NCI-H2171 treated with DMSO at 0.1 percent for 48 hours (cell line): ENCODE measurements at places on chromosomes 4 and X.

DNA sequence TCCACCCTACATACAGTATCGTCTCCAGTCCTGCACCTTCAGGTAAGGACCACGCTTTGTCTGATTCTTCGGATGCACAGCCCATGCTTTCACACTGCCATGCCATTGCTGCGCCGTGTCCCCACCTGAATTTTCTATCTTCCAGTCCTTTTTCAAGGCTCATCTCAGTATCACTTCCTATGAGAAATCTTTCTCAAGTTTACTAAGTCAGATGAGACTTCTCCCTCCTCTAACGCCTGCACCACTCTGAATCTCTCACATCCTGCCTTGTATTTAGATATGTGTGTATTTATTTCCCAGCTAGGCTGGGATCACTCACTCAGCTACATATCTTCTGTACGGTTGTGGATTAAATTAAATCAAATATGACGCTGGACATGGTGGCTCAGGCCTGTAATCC lies 116.8 kb downstream of the SMIM20 start:
- DNase-seq: no peak

GRCh38 chrX:152865232-152865920 lies 32.5 kb upstream of the ZNF185 start:
- DNase-seq: no peak

- peak; percentile 24 for DNase-seq
Measured at GRCh38 chr4:15882675-15883086, 55.9 kb downstream of the FGFBP1 start.

DNA sequence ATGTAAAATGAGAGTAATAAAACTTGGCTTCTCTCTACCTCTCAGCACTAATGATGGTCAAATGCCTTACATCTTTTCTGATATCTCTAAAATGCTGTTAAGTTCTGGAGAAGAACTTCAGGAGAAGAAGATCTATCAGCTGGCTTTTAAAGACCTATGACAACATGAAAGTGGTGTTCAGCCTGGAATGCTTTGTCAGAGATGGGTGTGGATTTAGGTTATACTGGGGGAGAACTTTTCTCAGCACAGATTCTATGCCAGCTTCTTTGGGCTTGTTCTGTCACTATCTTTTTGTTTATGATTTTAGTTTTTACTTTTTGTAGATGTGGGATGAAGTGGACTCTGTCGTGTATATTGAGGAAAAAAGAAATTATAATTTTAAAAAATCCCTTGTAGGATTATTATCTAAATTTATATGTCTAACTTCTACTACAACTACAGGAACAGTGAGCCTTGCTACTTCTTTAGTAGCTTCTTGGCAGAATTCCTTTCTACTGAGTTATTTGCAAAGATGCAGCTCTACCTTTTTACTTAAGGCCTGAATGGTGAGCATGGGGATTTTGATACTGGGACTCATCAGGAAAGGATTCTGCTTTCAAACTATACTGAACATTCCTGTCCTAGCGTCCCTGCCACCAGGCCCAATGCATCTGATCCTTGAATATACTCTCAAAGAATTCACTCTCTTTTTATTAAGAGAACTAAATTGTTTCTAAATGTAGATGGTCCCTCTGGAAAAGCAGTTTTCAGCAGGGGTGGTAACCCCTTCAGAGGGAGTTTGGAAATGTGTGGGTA lies 19.6 kb downstream of the CYP2U1 start:
- no peak for DNase-seq

DNA sequence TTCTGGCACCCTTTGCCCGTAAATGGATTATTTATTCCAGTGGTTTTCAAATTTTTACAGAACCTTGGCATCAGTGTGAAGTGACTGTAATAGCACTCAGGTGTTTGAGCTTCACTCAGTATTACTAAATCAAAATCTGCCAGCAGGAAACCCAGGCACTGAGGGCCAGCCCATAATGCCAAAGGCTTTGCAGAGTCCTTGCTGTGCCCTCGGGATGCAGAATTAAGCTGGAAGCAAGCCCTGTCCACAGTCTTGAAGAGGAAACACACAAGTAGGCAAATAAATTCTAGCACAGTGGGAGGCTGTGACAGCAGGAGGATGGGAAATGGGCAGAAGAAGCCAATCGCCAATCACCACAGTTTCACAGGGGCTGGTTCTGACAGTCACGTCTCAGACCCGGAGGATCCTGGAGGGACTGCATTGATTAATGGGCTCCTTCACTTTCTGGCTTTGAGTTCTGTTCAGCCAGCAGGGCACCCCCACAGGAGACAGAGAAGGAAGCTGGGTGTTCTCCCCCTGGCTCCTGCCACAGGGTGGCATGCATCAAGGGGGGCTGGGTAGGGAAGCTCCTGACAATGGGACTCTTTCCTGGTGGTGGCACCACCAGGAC lies 138.8 kb downstream of the MTNR1A start:
- DNase-seq: no peak

DNA sequence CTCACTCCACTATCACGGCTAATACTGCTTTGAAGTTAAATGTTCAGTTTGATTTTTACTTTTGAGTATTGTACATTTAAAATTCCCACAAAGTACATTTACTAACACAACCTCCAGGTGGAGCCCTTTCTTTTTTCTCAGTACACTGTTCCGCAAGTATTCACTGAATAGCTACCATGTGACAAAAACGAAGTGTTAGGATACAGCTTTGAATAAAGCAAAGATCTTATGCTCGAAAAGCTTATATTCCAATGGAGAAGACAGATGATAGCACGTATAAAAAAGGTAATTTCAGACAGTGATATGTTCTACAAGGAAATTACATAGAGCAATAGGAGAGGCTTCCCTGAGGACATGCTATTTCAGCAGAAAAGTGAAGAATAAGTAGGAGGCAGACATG lies 60.7 kb upstream of the ABCG2 start:
- peak; percentile 9 for DNase-seq

DNA sequence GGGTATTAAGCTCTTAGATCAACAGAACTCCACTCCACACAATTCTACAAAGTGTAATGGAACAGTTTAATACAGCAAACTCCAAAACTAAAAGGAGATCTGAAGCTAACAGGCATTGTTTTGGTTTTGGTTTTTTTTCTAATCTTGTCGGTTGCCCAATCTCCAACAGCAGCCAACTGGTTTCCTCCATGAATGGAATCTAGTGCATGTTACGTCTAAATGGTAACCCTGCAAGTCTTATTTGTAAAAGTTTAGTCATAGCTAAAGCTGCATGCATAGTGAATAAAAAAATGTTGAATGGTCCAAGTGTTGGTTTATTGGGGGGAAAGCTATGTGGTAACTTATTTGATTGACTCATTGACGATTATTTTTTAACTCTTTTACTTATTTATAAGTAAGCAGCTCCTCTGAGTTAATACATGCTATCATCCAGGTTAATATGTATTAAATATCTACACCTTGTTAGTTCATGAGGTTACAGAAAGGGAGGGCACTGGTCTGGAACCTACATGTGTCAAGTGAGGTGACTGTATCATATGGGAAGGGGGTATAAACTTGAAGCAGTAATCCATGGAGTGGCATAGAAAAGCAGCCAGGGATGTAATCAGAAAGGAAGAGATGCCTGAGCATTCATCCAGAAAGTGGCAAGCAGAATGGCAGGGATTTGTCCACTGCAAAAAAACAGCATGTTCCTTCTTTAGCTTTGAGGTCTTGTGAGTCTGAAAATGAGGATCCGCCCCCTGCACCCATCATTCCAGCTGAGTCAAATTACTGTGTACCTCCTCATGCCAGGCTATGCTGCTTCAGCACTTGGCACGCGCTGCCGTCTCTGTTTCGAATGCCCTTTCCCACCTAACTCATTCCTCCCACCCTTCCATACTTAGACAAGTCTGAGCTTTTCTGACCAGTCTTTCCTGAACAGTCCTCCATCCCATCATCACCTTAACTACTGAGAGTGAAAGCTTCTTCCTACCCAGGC lies 81.7 kb downstream of the PDGFC start:
- DNase-seq: no peak

DNA sequence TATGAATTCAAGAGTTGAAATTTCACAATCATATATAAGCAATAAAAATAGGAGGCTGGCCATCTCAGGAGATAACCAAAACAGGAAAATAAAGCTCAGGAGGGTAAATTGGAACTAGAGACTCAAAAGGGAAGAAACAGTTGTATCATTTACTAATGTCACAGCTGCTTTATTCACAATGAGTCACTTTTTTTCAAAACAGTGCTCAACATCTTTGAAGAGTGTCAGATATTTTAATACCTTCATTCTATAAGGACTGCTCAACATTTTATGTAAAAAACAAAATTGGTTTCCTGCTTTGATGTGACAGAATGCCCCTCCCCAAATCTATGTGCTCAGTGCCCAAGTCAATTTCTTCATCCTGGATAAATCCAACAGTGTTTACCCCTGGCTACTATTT lies 97.7 kb downstream of the DDX60 start:
- DNase-seq: peak; percentile 37

- peak; percentile 53 for DNase-seq
Measured at GRCh38 chr4:3436798-3437581, 4.8 kb upstream of the HGFAC start.
